ENCODE measurements at places on chromosomes 6 and 20.
A peak's percentile ranks its signal among the peaks of the same experiment; 100 is the strongest.

DNA sequence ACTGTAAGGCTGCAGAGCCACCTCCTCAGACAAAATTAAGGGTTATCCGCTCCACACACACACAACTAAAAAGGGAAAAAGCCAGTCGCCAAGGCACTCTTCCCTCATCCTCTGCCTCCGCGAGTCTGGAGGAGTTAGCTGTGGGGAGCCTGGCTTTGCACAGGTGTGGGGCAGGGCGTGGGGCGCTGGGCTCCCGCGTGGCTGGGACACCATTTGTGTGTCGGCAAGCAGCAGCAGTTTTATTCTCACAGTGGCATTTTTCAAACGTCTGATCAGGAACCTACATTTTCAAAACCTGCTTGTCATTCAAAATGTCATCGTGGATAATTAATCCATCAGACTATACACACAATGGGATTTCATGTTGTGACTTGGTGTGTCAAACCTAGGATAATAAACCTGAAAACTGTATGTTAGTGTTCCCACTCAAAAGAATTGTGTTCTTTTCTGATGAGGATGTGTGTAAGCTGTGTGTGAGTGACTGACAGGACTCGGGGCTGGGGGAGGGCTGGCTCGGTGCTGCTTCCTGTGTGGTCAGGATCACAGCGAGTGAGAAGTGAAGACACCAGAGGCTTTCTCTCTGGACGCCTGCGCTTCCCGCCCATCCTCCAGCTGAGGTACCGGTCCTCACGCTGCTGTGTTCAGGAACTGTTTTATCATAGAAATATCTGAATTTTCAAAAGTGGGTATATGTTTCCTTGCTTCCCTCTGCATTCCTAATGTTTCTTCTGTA is 83.1 kb downstream of the IRF4 start:
- DNase-seq = no peak

DNA sequence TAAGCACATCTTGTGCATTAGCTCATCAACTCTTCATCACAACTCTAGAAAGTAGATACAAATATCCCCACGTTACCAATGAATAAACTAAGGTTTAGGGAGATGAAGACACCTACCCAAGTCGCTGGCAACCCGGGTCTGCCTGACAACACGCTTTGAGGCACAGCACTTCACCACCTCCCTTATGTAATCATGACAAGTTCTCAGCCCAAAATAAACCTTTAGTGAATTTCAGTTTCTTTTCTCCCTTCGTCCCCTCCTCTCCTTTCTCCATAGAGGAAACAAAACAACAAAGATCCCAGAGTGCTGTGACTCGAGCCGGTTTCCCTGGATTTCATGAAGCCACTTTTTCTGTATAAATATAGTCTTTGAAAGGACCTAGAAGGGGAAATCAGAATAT is 105.4 kb downstream of the MAFB start:
- no peak for DNase-seq

DNA sequence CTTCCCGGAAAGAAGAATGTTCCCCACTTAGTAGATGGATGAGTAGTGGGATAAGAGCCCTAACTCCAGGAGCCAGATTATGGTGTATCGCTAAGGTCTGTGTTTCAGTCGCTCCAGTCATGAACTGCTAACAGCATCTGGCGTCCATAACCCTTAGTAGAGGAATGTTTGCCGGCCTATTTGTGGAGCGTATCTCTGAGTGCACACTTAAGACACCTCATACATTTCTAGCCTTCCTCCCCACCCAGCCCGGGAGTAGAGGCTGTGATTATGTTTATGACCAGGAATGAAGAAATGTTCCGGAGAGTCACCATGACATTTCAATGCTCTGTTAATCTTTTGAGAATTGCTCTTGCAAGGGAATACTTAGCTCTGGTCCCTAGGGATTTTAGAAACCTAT is 251.1 kb upstream of the SOX4 start:
- DNase-seq = no peak

- no peak for DNase-seq
Observed at GRCh38 chr20:4787069-4787468, 65.4 kb downstream of the PRND start.

DNA sequence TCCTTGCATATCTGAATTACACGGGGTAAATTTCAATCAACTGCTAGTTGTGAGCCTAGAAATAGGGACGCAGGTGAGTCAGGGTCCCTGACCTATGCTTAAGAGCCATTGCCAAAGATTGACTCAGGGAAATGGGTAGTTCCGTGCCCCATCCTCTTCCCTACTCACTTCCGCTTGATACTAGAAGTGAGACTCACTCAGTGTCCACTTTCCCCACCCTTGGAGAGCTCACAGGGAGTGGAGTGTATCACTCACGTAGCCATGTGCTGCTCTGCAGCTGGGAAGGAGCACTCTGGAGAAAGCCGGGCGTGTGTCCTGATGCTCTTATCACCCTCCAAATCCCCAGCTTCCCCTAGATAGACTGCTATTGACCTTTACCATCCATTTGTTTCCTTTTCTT is 543 bp upstream of the MUC22 start:
- DNase-seq = no peak

DNA sequence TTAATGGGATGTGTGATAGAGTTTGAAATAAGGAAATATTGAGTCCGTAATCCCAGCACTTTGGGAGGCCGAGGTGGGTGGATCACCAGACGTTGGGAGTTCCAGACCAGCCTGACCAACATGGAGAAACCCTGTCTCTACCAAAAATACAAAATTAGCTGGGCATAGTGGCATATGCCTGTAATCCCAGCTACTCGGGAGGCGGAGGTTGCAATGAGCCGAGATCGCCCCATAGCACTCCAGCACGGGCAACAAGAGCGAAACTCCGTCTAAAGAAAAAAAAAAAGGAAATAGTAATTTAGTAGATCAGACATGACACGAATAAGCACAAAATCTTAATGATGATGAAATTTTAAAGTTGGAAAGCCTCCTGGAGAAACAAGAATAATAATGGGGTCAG is 14.8 kb downstream of the GJA1 start:
- no peak for DNase-seq

- no peak for DNase-seq
Observed at GRCh38 chr6:89066940-89067646, 13.5 kb upstream of the PNRC1 start.

- DNase-seq = no peak
Observed at GRCh38 chr6:5610640-5611039, 349.3 kb downstream of the FARS2 start.

- no peak for DNase-seq
Observed at GRCh38 chr6:155272353-155273232, 8.8 kb downstream of the CLDN20 start.

DNA sequence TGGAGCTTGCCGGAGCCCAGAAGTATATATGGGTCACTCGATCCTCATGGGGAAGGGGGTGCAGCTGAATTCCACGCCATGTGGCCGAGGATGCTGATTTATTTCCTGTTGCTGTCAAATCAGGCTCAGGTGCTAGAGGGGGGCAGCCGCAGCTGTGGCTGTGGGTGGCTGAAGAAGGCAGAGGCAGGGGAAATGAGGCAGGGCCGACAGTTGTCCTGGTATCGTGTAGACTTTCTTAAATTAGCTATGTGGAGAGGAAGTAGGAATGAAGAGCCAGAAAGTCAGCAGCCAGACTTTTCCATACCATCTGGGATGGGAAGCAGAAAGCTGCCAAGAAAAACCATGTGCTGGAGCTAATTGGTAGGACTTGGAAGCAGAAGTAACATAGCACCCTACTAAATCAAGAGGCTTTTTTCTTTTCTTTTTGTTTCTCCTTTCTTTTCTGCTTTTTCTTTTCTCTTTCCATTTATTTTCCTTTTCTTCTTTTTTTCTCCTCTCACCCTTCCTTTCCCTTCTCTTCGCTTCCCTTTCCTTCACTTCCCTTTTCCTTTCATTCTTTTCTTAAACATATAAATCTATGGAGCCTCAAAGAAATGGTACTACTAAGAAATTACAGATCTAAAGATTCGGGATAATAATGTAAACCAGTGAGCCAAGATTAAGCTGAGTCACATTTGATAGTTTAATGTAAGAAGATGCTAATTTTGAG is 90.6 kb upstream of the CD83 start:
- peak; percentile 74 for DNase-seq

Data from NCI-H2171 treated with DMSO at 0.1 percent for 48 hours (cell line).